Stomach (tissue), 19 donors: ENCODE measurements at places on chromosomes 2 and 18. TPM values are rescaled to one million over a fixed set of nuclear protein-coding genes. Genes with fewer than 3 reads are reported as not detected.

- no peak overlapping the region for H3K4me3 ChIP-seq
- no peaks in the 10 kb centered on the region for H3K27me3 ChIP-seq
- DNase-seq: peak; percentile 20
- peaks cover 83% of the 10 kb centered on the region for H3K36me3 ChIP-seq
- H3K4me1 ChIP-seq: no peaks in the 10 kb centered on the region
Observed at GRCh38 chr2:230473378-230473777, 57.4 kb downstream of the SP100 start.

DNA sequence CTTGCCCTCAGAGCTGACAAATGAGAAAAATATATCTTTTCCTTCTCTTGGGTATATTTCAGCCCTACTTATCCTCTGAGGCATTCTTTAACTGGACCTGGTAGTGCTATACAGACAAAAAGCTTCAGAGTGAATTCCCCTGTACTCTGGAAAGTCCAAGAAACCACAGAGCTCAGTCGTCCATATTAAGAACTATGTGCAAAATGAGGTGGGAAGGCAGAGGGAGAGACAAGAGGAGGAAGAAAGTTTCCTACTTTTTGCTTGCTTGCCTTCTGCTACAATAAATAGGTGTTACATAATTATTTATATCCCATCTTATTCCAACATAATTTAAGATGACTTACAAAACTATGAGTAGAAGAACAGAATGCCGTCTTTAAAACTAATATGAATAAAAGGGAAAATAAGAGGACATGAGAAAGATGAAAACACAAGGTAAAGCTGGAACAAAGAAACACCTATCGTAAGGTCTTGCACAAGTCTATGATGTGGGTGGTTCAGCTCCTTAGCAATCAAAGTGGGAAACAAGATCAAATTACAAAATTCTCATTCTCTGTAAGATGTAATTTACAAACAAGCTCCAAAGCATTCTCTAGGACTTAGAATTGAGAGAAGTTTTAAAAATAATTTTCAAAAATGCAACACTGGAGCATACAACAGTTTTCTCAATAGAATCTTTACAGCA, 97.9 kb downstream of the BAZ2B start:
- H3K36me3 ChIP-seq: no peaks in the 10 kb centered on the region
- H3K27ac ChIP-seq: no peak overlapping the region
- H3K27me3 ChIP-seq: no peaks in the 10 kb centered on the region
- H3K4me3 ChIP-seq: no peak overlapping the region

- DNase-seq: no peak
- H3K4me3 ChIP-seq: no peak overlapping the region
- H3K27me3 ChIP-seq: no peaks in the 10 kb centered on the region
- peaks cover 59% of the 10 kb centered on the region for H3K36me3 ChIP-seq
- H3K27ac ChIP-seq: no peak overlapping the region
- peaks cover 26% of the 10 kb centered on the region for H3K4me1 ChIP-seq
Observed at GRCh38 chr2:42339191-42339912, 21.7 kb downstream of the COX7A2L start.

- H3K4me3 ChIP-seq: no peak overlapping the region
- peaks cover 17% of the 10 kb centered on the region for H3K4me1 ChIP-seq
- DNase-seq: no peak
- H3K36me3 ChIP-seq: no peaks in the 10 kb centered on the region
- H3K27me3 ChIP-seq: no peaks in the 10 kb centered on the region
Observed at GRCh38 chr2:215619022-215619958, 183.4 kb upstream of the FN1 start.

The CYBRD1 gene
- 150 TPM for total RNA-seq

The LIPG gene
- 2.9 TPM for total RNA-seq
